ENCODE measurements at places on chromosomes 6 and 20.

GRCh38 chr6:101090281-101090680 lies 209.2 kb upstream of the ASCC3 start:
- H3K27me3 ChIP-seq: no peaks in the 10 kb centered on the region
- H3K4me1 ChIP-seq: no peaks in the 10 kb centered on the region
- H3K4me3 ChIP-seq: no peak overlapping the region
- no peak for DNase-seq
- H3K36me3 ChIP-seq: no peaks in the 10 kb centered on the region

DNA sequence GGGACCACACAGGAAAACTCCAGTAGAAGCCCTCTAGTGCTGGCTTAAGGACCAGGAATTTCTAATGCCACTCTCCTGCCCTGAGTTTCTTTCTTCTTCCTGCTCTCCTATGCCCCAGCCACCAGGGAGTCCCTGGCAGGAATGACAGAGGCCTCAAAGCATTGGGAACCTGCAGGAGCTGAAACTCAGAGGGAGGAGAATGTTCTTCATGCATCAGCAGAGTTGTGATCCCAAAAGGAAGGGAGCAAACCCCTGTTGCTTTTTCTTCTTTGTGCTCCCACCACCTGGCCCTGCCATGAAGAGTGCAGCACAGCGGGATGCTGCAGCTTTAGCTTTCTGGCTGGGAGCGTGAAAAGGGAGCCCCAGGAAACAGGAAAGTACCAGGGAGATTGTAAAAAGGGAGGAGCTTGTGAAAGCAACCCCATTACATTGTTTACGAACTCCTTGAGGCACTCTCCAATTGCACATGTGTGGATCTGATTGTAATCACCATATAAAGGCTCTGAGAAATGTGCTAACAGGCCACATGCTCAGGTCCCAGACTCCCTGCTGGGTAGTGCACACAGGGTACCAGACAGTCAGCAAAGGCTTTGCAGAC lies 34.7 kb upstream of the FKBP1A start:
- H3K4me3 ChIP-seq: no peak overlapping the region
- no peaks in the 10 kb centered on the region for H3K27me3 ChIP-seq
- H3K4me1 ChIP-seq: no peaks in the 10 kb centered on the region
- H3K27ac ChIP-seq: no peak overlapping the region
- no peaks in the 10 kb centered on the region for H3K36me3 ChIP-seq
- no peak for DNase-seq

- no peaks in the 10 kb centered on the region for H3K27me3 ChIP-seq
- H3K36me3 ChIP-seq: no peaks in the 10 kb centered on the region
- peak overlapping the region; percentile 53 for H3K4me3 ChIP-seq
- no peak overlapping the region for H3K27ac ChIP-seq
These were observed 42.0 kb upstream of the LY86 start for GRCh38 chr6:6546318-6547109.

DNA sequence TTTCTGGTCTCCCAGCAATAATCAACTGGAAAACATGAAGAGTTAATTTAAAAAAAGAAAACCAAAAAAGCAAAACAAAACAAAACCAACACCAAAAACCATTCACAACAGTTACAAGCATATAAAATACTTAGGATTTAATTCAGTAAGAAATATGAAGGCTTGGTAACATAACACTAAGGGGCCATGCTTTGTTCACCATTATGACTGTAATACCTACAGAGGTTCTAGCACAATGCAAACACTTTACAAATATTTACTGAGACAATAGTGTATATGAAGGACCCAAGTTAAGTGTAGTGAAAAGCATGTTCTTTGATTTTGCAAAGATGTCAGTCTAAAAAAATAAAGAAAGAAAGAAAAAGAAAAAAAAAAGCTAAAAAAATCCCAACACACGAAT lies 109.8 kb upstream of the EMILIN3 start:
- DNase-seq: no peak
- H3K36me3 ChIP-seq: peaks cover 9% of the 10 kb centered on the region
- H3K27me3 ChIP-seq: no peaks in the 10 kb centered on the region
- H3K4me1 ChIP-seq: no peaks in the 10 kb centered on the region
- no peak overlapping the region for H3K27ac ChIP-seq
- H3K4me3 ChIP-seq: no peak overlapping the region

DNA sequence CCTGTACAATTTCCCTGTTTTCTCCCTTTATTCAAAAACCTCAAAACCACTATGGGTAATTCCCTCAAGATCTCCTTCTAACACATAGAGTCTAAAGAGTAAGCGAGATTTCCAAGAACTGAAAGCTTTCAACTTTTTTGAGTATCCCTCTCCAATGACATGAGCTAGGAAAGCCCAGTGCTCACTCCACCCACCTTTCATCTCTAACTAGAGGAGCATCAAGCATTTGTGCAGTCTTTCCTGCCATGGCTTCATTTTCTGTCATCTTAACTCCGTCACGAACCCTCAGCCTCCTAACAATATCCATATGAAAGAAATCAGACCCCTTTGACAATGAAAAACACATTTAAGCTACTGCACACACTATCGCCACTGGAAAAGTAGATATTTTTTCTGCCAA lies 91.9 kb upstream of the SUPT3H start:
- DNase-seq: no peak
- H3K4me1 ChIP-seq: no peaks in the 10 kb centered on the region

DNA sequence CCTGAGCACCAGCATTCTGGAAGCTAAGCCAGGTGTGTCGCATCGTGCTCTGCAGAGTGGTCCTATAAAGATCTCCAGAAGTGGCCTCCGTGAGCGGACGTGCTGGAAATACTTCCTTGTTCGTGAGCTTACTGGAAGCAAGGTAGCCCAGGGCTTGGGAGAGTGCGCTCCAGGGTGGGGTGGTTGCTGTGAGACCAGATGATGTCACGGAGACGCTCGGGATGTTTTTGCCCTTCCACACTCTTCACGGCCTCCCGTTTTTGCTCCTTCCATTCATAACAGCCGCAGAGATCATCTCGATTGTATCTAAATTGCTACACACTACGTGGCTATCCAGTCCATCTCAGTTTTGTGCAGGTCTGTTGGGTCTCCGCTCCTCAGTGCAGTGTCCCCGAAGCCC lies 373.4 kb downstream of the THBS2 start:
- H3K36me3 ChIP-seq: no peaks in the 10 kb centered on the region
- no peak overlapping the region for H3K4me3 ChIP-seq
- no peak overlapping the region for H3K27ac ChIP-seq
- DNase-seq: no peak

DNA sequence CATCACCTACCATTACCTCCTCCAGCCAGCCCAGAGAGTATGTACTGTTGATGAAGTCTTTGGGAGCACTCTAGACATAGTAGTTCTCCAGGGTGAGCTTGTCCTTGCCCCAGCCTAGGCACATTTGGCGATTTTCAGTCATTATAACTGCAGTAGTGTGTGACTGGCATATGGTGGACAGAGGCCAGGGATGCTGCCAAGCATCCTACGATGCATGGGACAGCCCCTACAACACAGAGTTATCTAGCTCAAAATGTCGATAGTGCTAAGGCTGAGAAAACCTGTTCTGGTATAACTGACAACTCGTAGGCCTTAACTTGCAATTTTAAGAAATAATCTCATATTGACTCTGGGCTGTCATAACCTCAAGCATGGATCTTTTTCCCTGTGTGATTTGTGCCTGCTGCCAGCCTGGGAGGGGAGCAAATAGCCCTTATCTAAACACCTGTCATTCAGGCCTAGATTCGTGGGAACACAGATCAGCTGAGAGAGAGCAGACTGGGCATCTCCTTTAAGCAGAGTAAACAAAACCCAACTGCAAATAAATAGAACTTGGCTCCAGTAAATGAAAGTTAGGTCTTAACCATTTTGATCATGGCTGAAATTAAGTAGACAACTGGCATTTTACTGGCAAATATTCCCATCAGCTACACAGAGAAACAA lies 102.6 kb downstream of the SPTLC3 start:
- H3K27me3 ChIP-seq: no peaks in the 10 kb centered on the region
- H3K27ac ChIP-seq: no peak overlapping the region
- H3K4me3 ChIP-seq: no peak overlapping the region
- DNase-seq: no peak
- peaks cover 3% of the 10 kb centered on the region for H3K36me3 ChIP-seq

DNA sequence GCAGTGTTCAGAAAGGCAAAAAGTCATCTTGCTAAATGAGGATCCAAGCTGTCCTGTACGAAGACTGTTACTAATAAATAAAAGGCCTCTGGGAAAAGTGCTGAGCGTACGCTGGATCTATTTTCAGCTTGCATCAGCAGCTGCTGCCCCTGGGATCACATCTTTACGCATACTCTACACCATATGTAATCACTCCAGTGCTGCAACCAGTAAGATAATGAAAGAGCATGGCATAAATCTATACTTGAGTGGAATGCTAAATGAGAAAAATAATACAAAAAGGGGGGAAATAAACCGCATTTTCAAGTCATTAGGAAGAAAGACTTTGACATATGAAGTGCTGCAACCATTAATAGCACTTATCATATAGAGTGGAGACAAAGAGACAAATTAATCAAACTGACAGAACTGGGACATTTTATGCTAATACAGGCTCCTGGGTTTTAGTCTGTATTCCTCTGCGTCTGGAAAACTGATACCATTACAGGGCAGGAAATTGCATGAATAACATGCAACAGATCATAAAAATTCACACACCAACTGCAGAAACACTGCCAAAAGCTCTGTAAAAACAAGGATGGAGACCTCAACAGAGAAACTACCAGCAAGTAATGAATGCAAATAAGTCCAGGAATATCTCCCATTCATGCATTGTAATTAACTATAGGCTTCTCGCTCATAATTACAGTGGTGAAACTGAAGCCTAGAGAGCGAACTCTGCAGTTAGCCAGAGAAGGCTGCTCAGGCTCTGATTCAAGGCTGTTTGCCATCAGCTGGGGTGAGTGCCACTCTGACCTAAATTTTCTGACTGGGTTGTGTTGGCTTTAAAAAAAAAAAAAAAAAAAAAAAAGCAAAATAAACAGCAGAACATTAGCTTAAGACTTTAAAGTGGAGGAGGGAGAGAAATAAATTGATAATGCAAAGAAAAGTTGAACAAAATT lies 83.8 kb downstream of the GJA10 start:
- no peaks in the 10 kb centered on the region for H3K27me3 ChIP-seq
- no peak overlapping the region for H3K27ac ChIP-seq
- no peak overlapping the region for H3K4me3 ChIP-seq
- no peaks in the 10 kb centered on the region for H3K36me3 ChIP-seq

GRCh38 chr20:16107172-16107870 lies 465.9 kb downstream of the KIF16B start:
- H3K4me1 ChIP-seq: no peaks in the 10 kb centered on the region
- no peaks in the 10 kb centered on the region for H3K36me3 ChIP-seq
- DNase-seq: no peak

DNA sequence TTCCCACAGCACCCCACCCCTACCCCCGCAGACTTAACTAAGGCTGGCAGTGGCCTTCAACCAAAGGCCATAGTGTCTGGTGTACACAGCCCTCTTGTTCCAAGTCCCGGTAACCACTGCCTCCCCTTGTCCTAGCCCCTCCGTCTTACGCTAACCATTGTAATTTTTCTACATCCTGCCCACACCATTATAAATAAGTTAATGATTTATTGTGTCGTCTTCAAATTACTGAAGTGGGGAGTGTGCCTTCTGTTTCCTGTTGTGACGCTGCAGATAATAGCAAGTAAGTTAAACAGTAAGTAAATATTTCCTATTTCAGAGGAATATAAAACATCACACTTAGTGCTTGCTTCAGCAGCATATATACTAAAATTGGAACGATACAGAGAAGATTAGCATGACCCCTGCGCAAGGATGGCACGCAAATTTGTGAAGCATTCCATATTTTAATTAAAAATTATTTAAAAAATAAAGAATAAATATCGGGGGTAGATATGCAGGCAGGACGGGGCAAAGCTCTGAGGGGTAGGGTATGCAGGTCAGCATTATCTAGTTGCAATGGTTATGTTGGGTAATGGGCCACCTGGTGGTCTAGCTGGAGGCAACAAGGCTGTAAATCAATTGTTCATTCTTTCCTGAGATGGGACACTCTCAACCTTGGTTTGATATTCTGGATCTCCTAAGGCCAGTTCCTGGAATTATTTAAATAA lies 15.1 kb downstream of the SRSF6 start:
- H3K4me3 ChIP-seq: no peak overlapping the region
- H3K27me3 ChIP-seq: no peaks in the 10 kb centered on the region
- no peak for DNase-seq
- H3K4me1 ChIP-seq: no peaks in the 10 kb centered on the region
- no peak overlapping the region for H3K27ac ChIP-seq

GRCh38 chr6:22364306-22364705 lies 67.5 kb upstream of the PRL start:
- peak overlapping the region; percentile 1 for H3K27ac ChIP-seq
- DNase-seq: no peak
- peaks cover 8% of the 10 kb centered on the region for H3K4me1 ChIP-seq
- no peaks in the 10 kb centered on the region for H3K36me3 ChIP-seq

- H3K36me3 ChIP-seq: no peaks in the 10 kb centered on the region
- peak overlapping the region; percentile 66 for H3K4me3 ChIP-seq
- no peak overlapping the region for H3K27ac ChIP-seq
These were observed 1.3 kb upstream of the NKAIN2 start for GRCh38 chr6:123802351-123802696.

DNA sequence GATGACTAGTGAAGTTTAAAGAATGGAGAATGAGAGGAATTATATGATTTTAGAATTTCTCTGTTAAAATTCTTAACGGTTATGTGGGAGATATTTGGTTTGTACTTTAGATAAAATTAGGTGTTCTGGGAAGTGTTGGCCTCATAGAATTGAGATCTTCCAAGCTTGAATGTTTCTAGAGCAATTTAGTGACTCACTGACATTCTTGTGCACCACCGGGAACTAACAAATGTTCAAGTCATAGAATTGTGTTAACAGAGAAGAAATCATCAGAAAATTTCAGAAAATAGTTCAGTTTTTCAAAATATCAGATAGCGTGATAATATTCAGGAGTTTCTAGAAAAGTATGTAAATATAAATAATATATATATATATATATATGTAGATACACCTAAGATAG lies 67.9 kb upstream of the BMP5 start:
- no peaks in the 10 kb centered on the region for H3K4me1 ChIP-seq
- no peaks in the 10 kb centered on the region for H3K36me3 ChIP-seq
- no peaks in the 10 kb centered on the region for H3K27me3 ChIP-seq
- H3K27ac ChIP-seq: no peak overlapping the region

- H3K4me1 ChIP-seq: no peaks in the 10 kb centered on the region
- H3K27ac ChIP-seq: no peak overlapping the region
- no peak for DNase-seq
- H3K36me3 ChIP-seq: no peaks in the 10 kb centered on the region
- H3K4me3 ChIP-seq: no peak overlapping the region
These were observed 116.1 kb downstream of the IBTK start for GRCh38 chr6:82131441-82131840.

DNA sequence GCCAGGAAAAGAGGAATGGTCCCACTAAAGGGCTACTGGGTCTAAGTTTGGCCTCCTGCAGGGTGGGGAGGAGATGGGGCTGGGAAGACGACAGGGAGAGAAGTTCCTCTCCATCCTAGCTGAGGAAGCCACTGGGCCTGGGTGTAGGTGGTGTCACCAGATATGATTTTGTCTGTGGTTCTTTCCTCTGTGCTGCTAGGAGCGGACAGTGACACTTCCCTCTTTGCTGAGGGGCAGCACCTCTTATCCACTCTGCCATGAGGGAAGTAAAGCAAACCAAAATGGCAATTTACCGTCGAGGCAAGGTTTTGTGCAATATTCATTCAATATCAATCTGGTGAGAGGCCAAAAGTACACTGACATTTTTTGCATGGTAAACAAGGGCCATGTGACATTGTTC lies 33.0 kb upstream of the NR2E1 start:
- no peaks in the 10 kb centered on the region for H3K36me3 ChIP-seq
- no peaks in the 10 kb centered on the region for H3K27me3 ChIP-seq
- H3K27ac ChIP-seq: no peak overlapping the region
- H3K4me3 ChIP-seq: no peak overlapping the region
